ENCODE measurements at places on chromosomes 4 and X.

DNA sequence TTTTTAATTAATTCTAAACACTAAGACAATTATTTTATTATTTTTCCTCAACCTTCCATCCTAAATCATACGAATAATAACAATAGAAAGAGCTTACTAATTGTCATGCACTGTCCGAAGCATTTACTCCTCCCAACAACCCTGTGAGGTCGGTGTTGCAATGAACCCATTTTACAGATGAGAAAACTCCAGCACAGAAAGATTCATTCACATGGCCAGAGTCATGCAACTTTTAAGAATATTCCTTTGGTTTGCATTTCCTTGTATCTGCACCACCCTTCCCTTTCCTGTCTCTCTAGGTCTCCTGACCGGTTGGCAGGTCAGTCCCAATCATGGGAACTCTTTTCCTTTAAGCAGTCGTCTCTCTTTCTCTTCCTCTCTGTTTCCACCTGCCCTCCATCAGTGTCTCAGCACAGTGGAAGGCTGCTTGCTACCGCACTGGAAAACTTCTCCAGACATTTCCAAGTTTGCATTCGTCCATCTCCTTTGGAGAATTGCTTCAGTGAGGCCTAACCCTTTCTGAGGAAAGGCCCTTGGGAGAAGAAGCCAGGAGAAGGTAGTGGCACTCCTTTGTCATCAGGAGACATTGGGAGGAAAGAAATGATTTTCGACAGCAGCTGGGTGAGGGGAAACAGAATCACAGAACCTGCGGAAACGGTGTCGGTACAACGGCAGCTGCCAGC lies 1.9 kb upstream of the TMSB4X start:
- DNase-seq: no peak

DNA sequence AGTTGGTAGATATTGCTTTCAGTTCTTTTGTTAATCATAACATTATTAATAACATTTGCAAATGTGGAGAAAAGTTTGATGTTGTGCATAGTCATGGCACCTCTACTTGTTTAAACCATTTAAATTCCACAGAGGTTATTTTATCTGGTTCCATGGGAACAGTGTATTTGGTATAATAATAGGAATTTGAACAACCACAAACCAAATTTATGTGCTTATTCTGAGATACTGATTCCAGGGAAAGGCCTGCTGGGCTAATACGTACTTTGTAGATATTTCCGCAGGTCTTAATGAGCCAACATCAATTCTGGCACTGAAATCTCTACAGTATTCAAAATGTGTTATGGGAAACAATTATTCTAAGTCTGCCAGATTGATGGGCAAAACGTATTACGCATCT lies 319.0 kb downstream of the DKK2 start:
- DNase-seq: no peak

GRCh38 chr4:110637408-110638088 lies 14.7 kb upstream of the PITX2 start:
- DNase-seq: no peak

- no peak for DNase-seq
These were observed 932 bp upstream of the LEF1 start for GRCh38 chr4:108169664-108170063.

GRCh38 chrX:103488332-103488731 lies 31.0 kb downstream of the RAB40A start:
- DNase-seq: no peak

DNA sequence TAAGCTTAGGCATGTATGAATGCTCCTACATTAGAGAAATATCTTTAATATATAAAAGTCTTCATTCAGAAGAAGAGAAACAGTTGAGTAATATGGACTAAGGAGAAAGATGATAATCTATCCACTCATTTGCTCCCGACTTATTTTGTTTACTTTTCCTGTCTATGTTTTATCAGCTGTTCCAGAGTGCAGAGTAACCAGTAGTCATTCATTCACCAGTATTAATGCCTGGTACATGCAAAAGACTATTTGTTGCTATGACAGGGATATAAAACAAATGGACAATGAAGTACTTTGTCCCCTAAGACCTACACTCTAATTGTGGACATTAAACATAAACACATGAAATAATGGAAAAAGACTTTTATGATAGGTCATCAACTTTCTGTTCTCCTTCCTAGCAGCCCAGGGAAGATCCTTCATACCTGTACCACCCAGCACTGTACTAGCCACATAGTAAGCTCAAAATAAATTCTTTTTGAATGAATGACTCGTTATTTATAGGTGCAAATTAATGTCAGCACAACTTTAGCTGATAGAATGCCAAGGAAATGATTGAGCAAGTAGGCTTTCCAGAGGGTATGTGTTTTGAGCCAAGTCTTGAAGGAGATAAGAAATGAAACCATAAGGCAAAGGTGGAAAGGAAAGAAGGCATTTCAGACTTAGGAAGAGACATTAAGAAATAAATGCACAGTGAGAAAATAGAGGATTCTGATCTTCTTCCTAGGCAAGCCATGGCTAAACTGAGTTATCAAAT lies 45.0 kb upstream of the IL13RA1 start:
- DNase-seq: no peak

GRCh38 chr4:16843831-16844508 lies 54.5 kb downstream of the LDB2 start:
- DNase-seq: no peak

GRCh38 chr4:127291316-127291715 lies 341.4 kb upstream of the INTU start:
- DNase-seq: no peak

GRCh38 chrX:120251471-120252011 lies 929 bp downstream of the ZBTB33 start:
- DNase-seq: peak; percentile 4

DNA sequence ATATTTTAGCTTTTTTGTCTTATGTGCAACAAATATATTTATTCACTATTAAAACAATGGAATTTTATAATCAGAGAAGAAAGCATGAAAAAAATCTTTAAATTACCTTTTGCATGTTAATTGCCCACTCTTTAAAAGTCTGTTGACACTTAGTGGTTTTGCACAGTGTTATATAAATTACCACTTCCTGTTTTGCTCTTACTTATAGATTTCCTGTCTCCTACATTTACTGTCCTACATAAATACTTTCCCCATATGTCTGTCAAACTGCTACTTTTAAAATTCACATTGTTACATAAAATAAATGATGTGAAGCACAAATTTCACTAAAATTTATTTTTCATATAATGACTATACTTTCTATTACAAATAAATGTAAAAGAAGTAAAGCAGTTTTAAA lies 161.1 kb upstream of the NDST4 start:
- no peak for DNase-seq

- no peak for DNase-seq
These were observed 178.6 kb downstream of the ZNF674 start for GRCh38 chrX:46366381-46367207.

- DNase-seq: no peak
These were observed 1076.8 kb downstream of the PDHA2 start for GRCh38 chr4:96916711-96917110.

Measured in stimulated activated CD8-positive, alpha-beta memory T cell treated with anti-CD3 and anti-CD28 coated beads, Interleukin-4, amount 100 ng/mL, for 24 hours (primary cell).